Amniotic stem cell (primary cell): ENCODE measurements at places on chromosomes 6 and 20.
A peak's percentile ranks its signal among the peaks of the same experiment; 100 is the strongest.

- DNase-seq, result no peak
These were observed 434.9 kb upstream of the SULF2 start for GRCh38 chr20:48220033-48220633.

DNA sequence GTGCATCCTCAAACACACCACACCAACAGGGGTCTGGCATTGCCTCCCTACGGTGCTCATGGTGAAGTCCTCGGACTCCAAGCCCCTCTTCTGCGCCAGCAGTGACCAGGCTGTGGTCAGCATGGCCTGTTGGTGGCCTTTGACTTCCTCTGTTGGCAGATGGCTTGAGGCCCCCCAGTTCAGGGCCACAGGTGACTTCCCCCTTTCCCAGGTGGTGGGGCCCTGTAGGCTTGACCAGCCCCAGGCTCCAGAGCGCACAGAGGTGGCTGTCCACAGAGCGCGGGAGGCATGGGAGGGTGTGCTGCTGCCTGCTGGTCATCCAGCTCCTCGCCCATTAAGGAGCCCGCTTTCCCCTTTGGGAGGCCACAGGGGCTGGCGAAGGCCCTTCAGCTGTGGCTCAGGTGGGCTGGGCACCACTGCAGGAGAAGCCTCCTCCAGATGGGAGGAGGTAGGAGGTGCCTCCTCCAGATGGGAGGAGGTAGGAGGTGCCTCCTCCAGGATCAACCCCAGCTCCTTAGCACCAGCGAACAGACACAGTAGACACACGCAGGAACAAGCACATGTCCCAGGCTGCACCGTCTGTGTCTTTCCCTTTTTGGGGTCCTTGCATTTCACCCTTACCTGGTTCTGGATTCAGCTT lies 52.1 kb upstream of the BHLHE23 start:
- DNase-seq, result no peak

GRCh38 chr6:3422435-3423070 lies 34.3 kb downstream of the SLC22A23 start:
- DNase-seq, result no peak

DNA sequence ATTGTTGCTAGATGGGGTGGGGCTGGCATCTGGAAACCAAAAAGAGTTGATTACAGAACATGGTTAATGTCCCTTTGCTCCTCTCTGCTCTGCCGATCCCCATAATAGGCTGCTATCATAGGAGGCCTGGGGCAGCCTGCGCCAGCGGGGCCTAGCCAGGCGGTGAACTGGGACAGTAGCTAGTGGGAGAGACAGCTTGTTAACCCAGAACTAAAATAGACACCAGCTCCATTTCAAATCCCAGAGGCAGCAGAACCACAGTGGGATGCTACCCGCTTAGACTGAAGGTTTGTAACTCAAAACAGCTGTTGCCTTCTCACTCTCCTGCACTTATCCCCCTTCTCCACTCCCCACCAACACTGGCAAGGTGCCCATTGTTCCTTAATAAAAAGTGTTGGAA lies 98.5 kb downstream of the SSR1 start:
- no peak for DNase-seq

GRCh38 chr6:169224185-169224695 lies 29.4 kb downstream of the THBS2 start:
- peak; percentile 7 for DNase-seq

- no peak for DNase-seq
These were observed 126.2 kb downstream of the RNF144B start for GRCh38 chr6:18513253-18513798.

DNA sequence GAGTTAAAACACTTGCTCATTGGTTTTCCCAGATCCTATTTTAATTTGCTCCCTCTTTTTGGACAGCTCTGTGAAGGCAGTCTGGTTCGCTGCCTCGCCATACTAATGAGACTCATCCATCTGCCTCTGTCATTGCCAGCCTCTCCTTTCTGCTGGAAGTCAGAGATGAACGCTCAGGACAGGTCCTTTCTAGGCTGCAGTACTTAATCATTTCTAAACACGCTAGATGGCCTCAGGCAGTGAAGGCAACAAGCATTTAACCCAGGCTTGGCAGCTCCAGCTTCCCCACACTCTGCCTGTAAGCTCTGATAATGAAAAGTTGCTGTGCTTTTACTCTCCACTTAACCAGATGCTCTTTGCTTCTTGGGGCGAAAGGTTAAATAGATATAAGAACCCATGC lies 286.7 kb upstream of the POU3F2 start:
- no peak for DNase-seq

GRCh38 chr20:53708129-53708968 lies 114.7 kb upstream of the ZNF217 start:
- no peak for DNase-seq

- no peak for DNase-seq
These were observed 47.5 kb upstream of the PROKR2 start for GRCh38 chr20:5364136-5364821.

DNA sequence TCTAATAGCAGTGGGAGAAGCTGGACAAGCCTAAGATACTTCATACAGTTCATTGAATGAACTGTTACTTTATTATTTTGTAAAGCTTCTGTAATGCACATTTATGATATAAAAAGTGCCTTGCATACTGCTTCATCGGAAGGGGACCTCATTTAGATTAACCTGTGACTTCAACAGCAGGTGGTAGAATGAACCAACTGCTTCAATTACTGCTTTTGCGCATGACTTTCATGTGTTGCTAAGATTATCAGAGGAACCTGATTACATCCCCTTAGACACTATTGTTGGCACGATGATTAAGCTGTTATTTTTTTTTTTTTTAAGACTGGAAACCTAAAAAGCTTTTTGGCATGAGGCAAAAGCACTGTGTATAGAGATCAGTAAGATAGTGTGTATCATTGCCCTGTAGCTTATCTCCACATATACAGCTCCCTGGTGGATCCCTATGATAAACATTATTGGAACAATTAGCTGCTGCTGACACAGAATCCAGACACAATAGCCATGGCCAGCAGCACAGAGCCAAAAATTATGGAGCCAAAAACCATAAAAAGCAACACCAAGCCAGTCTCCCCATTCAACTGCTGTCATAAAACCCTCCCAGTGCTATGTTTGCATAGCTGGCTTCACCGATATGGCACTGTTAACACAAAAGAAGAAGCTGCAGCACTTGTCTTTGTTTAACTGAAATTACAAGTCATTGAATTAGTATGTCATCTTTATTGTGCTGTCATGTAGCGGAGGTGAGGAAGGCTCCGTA lies 731.6 kb upstream of the MMS22L start:
- DNase-seq, result no peak

DNA sequence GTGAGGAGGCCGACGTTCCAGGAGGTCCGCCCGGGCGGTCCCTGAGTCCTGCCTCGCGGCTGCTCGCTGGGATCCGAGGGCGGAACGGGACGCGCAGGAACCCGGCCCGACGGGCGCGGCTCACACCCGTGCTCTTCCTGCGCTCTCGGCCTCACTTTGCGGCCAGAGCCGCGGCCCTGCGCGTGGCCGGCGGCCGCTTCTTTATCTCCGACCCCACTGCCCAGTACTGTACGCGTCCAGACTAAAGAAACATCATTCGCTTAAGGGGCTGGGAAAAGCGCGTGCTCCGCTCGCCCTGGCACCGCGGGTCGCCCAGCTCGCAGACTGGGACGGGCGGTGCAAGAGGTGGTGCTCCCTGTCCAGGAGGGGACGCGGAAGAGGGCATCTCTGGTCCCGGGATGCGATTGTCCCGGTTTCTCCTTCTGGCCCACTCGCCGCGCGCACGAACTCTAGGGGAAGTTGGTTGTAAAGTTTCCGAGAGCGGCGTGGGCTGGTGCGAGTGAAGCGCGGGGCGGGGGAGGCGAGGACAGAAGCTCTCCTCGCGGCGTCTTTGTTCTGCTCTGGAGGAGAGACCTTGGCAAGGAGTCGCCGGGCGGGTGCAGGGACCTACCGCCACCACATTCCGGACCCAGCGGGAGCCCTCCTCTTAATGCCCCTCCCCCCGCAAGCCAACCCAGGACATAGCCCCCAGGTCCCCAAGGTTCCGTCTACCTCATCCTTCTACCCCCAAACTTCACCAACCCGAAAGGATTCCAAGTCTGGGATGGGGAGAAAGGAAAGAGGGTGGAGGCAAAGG lies 71.0 kb downstream of the SOX4 start:
- DNase-seq, result no peak

DNA sequence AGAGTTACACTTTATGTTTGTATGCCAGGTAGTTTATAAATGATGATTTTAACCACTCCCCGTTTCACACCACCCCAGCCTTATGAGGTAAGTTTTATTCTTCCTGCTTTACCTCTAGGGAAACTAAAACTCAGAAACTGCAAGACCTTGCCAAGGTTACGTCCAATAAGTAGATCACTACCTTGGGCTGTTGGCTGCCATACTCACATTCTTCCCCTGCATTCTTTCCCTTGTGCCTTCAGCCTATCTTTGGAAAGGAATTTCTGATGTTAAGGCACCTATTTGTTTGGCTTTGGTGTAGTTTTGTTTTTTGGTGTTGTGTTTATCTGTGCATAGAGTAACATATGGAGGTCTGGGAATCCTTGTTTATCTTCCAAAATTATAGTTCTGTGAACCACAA lies 122.1 kb downstream of the UST start:
- DNase-seq, result no peak

GRCh38 chr20:20547221-20547875 lies 165.1 kb downstream of the RALGAPA2 start:
- DNase-seq, result no peak
